ENCODE measurements at places on chromosomes 16 and 17.
A peak's percentile ranks its signal among the peaks of the same experiment; 100 is the strongest.

- DNase-seq, result no peak
Measured at GRCh38 chr16:29765167-29766032, 12.7 kb upstream of the ZG16 start.

- DNase-seq, result no peak
Measured at GRCh38 chr16:83682868-83683235, 124.9 kb upstream of the HSBP1 start.

- DNase-seq, result no peak
Measured at GRCh38 chr16:7343243-7343642, 10.6 kb downstream of the RBFOX1 start.

DNA sequence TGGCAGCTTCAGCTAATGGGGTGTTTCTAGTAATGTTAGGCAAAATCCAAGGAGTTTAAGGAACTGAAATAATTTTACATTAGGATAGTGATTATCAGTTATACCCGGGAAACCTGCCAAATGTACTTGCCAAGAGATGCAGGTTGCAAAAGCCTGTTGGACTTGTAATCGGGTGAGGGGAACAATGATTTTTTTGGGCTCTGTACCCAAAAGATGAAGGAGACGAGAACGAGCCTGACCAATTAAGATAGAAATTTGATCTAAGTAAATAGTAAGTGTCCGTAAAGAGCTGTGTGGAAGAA lies 56.3 kb upstream of the ARL4D start:
- DNase-seq, result no peak

- DNase-seq, result no peak
Measured at GRCh38 chr17:8806253-8806925, 7.2 kb upstream of the MFSD6L start.

GRCh38 chr16:56300891-56301850 lies 109.9 kb downstream of the GNAO1 start:
- peak; percentile 19 for DNase-seq

- no peak for DNase-seq
Measured at GRCh38 chr16:30456302-30456701, 10.6 kb upstream of the SEPHS2 start.

DNA sequence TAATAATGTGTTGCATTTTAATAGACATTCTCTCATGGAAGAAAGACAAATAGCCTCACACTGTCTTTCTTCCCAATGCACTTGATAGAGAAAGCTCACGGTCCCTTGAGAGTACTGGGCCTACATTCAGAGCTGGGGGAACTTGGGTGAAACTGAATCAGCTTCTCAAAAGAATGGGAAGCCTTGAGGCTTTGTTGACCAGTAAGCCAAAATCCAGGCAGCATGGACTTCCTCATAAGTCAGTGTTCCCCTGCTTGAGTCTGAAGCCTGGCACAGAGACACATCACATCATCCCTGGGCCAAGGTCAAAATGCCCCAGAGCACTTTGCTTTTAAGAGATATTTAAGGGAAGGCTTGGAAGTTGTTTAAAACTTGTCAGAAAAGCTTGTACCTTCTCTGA lies 302.2 kb upstream of the SALL1 start:
- DNase-seq, result no peak

GRCh38 chr16:81094771-81095251 lies 1.4 kb downstream of the GCSH start:
- no peak for DNase-seq

DNA sequence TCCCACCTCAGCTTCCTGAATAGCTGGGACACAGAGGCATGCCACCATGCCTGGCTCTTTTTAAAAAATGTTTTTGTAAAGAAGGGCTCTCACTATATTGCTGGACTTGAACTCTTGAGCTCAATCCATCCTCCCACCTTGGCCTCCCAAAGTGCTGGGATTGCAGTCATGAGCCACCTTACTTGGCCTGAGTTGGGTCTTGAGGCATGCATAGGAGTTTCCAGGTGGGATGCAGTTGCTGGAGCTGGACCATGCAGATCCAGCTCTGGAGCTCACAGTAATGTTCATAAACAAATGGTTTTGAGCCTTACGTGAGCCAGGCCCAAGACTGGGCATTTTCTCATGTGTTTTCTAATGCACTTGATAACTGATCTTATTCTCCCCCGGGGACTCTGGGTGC lies 22.9 kb downstream of the RBFOX3 start:
- DNase-seq, result no peak

GRCh38 chr16:23353440-23353839 lies 51.3 kb downstream of the SCNN1B start:
- no peak for DNase-seq

DNA sequence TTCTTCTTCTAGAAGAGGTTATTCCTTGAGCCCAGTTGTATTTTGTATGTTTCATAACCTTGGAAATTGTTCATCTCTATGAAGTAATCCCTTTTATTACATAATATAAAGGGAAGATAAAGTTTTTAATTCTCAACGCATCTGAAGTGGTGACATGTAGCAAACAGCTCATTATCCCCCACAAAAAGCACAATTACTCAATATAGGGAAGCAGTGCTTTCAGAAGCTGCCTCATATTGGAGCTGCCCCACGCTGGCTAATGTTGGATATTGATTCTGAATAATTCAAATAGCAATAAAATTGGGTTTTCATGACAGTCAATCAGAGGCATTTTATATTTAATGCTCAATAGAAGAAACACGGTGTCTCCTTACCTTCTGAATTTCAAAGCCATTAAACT lies 604.3 kb upstream of the RBFOX1 start:
- DNase-seq, result no peak

- no peak for DNase-seq
Measured at GRCh38 chr17:17603895-17604225, 12.4 kb upstream of the PEMT start.

DNA sequence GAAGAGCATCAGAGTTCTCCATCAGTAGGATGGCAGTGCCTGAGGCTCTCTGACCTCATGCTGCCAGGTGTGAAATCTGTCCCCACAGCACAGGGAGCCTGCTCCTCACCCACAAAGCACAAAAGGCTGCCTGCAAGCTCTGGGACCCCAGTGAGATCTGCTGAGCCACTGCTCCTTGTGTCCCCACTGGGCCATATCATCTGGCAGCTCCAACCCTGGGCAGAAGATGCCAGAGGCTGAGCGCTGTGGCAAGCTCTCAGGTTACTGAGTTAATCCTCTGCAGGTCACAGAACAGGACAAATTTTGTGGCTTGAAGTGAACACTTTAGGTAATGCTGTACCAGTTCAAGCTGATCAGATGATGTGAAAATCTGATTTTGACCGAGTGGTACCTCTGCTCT lies 26.7 kb upstream of the ERN1 start:
- DNase-seq, result no peak

DNA sequence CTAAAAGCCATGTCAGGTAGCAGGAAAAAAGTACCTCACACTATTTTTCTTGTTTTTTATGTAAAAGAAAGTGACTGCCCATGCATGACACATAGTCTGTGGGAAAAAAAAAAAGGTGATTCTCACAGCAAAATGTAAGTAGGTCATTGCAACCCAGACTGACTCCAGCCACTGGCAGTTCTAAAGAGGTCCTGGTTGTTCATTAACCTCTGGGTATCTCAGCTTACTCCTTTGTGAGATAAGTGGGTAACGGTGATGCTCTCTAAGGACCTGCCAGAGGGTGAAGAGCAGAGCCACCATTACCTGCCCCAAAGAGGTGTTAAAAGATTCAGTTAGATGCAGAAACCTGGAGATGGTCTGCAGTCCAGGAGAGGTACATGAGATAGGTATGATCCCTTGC lies 531.9 kb downstream of the GRIN2A start:
- no peak for DNase-seq

GRCh38 chr17:80097844-80098691 lies 3.3 kb upstream of the GAA start:
- no peak for DNase-seq

GRCh38 chr16:31270795-31271194 lies 11.0 kb downstream of the ITGAM start:
- no peak for DNase-seq

DNA sequence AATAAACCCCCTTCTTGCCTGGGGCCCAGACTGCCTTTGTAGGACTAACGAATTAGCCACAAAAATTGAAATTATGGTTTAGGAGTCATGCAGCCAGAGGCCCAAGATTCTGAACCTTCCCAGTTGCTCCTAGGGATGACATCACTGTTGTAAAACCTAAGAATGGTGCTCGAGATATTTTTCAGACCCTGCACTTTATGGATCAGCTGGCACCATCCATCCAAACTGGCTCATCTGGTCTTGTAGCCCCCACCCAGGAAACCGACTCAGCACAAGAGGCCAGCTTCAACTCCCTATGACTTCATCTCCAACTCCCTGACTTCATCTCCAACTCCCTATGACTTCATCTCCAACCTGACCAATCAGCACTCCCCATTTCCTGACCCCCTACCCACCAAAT lies 10.9 kb upstream of the EVPL start:
- peak; percentile 77 for DNase-seq

DNA sequence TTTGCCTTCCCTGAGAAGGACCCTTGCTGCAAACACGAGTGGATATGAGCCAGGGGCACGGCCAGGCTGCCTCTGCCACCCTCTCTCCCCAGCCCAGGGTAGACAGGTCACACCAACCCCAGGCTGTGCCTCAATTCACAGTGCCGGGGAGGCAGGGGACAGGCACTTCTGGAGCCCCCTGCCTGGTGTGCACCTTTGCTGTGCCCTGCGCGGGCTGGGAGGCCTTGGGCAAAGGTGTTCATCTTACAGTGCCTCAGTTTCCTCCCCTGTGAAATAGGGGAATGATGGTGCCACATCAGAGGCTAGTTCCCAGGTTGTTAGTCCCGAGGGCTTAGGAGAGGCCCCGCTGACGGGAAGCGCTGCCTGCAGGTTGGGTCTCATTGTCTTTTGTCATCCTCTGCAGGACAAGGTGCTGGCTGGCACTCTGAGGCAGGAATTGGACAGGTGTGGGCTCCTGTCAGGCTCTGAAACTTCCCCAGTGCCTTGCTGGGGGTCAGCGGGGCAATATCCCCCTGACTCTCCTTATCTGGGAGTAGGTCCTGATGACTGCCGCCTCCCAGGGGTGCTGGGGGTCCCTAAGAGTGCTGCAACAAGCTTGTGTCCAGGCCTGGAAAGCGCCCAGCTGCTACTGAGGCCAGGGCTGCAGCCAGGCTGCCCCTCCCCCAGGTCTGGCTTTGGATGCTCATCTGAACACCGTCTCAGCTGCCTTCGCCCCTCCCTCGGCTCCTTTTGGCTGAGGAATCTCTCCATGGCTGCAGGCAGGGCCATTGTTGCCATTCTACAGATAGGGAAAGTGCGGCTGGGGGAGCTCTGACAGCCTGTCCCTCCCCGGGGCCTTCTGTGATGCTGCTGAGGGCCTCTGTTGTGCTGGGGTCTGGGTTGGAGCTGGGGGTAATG lies 3.1 kb downstream of the PRSS21 start:
- DNase-seq, result no peak

DNA sequence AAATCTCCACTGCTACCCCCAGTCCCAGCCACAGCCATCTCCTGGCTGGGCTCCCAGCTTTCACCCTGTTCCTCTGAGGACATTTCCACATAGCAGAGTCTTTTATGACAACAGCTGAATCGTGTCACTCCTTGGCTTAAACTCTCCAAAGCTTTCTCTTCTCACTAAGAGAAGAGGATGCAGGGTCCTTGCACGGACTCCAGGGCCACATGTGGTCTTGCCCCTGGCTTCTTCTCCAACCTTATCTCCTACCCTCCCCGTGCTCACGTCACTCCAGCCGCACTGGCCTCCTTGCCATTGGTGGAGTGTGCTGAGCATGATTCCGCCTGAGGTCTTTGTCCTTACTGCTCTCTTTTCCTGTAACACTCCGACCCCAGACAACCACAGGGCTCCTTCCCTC lies 39.9 kb upstream of the CCDC182 start:
- no peak for DNase-seq

- DNase-seq, result no peak
Measured at GRCh38 chr16:84808826-84809225, 11.0 kb upstream of the CRISPLD2 start.

DNA sequence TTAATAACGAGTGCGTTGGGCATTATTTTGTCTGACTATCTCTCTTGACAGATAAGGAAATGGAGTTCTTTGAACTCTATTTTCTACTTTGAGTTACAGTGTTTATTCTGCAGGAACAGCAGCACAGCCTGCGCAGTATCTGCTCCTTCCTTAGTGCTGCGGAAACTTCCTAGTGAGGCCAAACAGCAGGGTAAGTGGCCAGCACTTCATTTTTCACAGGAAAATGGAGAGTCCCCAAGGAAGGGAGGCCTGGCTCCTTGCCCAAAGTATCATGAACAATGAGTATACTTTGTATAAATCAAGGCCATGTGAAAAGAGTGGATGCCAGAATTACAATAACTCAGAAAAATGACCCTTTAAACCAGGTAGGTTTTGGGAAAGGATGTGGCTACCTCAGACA lies 140.6 kb downstream of the VPS53 start:
- no peak for DNase-seq

DNA sequence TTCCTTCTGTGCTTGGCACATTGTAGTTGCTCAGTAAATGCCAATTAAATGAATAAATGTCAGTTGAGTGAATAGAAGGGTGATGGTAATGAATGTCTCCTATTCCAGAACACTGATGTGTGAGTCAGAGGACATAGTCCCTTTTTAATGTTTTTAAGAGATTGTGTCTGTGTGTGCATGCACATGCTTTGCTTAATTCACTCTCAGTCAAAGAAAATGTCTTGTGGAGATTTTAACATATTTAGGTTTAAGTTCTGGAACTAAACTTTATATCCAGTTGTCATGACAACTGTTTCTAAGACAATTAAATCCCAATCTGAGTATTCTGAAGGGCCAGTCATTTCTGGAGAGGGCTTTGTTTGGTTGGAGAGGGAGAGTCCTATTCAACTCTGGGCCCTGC lies 255.3 kb upstream of the CDH11 start:
- no peak for DNase-seq

DNA sequence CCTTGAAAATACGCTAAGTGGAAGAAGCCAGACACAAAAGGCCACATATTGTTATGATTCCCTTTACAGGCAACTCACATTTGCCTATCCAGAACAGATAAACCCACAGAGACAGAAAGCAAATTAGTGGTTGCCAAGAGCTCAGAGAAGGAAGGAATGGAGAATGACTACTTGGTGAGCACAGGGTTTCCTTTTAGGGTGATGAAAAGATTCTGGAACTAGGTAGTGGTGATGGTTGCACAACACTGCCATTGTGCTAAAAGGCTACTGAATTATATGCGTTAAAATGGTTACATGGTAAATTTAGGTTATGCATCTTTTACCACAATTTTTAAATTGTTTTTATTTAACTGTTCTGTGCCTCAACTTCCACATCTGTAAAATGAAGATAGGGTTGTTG lies 4.4 kb downstream of the COPRS start:
- no peak for DNase-seq

- DNase-seq, result no peak
Measured at GRCh38 chr16:55949518-55949917, 74.3 kb upstream of the CES5A start.

GRCh38 chr16:30434852-30435251 lies 5.0 kb upstream of the DCTPP1 start:
- no peak for DNase-seq

GRCh38 chr16:84851192-84852127 lies 31.7 kb downstream of the CRISPLD2 start:
- no peak for DNase-seq

GRCh38 chr16:65739518-65739917 lies 617.7 kb upstream of the CDH11 start:
- no peak for DNase-seq

GRCh38 chr17:18859256-18859655 lies 1.3 kb downstream of the PRPSAP2 start:
- DNase-seq, result no peak

- no peak for DNase-seq
Measured at GRCh38 chr17:79508291-79508716, 102.5 kb downstream of the RBFOX3 start.

- DNase-seq, result no peak
Measured at GRCh38 chr17:56694825-56695224, 101.3 kb downstream of the NOG start.
